DMS53 (cell line): ENCODE measurements at places on chromosomes 2 and 18.

DNA sequence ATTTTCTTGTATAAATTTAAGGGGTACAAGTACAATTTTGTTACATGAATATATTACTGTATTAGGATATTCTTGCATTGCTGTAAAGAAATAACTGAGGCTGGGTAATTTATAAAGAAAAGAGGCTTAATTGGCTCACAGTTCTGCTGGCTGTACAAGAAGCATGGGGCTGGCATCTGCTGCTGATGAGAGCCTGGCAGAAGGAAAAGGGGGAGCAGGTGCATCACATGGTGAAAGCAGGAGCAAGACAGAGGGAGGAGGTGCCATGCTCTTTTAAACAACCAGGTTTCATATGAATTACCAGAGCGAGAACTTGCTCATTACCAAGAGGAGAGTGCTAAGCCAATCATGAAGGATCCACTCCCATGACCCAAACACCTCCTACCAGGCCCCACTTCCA is 399.5 kb upstream of the RAB6C start:
- DNase-seq: no peak

DNA sequence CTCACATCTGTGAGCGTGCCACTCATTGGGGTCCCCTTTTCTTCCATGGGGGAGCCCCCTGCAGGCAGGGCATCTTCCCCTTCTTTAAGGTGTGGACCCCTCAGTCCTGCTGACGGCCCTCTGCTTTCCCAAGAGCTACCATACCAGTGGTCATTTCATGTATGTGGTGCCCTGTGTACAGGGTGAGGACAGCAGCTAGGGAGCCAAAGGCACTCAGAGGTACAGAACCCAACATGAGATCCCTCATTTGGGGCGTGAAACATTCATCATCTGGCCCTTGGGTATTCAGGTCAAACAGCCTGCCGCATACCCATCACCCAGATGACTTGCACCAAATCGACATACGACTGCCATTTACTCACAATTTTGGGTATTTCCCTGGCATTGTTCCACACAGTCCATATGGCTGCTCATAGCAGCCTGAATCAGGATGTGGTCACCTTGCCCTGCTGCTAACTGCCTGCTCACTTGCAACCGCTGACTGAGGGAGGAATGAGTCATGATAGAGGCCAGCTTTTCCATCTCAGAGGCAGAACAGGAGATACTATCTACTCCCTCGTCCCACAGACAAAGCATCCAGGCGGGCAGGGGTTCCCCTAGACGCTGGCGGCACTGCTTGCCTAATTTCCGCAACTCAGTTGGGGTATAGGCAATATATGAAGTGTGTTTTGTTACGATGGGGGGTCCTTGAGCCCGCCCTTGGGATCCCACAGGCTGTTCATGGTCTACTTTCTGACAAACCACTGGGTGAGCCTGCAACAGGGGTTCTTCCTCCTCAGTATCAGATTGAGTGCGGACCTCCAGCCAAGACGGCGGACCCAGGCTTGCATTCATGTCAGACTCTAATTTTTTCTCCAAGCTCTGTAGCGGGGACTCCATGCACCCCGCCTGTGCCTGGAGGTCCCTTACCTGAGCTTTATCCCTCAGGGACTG is 228.6 kb downstream of the SATB2 start:
- peak; percentile 31 for DNase-seq

DNA sequence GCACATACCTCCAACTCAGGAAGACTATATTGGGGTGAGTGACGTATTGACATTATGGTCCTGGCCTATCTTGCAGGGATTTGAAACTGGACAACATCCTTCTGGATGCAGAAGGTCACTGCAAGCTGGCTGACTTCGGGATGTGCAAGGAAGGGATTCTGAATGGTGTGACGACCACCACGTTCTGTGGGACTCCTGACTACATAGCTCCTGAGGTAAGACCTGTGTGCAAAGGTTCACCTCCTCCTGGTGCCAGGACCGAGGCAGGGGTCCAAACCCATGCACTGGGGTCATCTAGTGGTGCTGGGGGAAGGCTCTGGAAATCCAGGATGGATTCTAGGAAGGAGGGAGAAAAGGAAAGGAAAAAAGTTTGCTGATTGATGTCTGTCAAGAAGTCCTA is 152.2 kb upstream of the EPAS1 start:
- no peak for DNase-seq

- DNase-seq: no peak
Observed at GRCh38 chr2:236985761-236986339, 99.8 kb upstream of the COPS8 start.

DNA sequence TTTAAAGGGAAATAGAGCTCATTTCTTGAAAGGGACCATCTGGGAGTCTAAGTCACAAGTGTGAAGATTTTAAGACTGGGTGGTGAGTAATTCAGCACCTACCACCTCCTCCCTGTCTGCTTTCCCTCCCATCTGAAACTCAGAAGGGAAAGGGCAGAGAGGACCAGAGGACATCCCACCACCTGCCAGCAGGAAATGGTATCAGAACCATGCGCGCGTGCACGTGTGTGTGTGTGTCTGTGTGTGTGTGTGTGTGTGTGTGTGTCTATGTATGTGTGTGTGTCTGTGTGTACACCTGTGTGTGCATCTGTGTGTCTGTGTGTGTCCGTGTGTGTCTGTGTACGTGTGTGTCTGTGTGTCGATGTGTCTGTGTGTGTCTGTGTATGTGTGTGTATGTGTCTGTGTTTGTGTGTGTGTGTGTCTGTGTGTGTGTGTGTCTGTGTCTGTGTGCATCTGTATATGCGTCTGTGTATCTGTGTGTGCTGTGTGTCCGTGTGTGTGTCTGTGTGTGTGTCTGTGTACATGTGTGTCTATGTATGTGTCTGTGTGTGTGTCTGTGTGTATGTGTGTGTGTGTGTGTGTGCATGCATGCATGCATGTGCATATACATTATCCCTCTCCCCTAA is 76.8 kb downstream of the ZFP36L2 start:
- no peak for DNase-seq

DNA sequence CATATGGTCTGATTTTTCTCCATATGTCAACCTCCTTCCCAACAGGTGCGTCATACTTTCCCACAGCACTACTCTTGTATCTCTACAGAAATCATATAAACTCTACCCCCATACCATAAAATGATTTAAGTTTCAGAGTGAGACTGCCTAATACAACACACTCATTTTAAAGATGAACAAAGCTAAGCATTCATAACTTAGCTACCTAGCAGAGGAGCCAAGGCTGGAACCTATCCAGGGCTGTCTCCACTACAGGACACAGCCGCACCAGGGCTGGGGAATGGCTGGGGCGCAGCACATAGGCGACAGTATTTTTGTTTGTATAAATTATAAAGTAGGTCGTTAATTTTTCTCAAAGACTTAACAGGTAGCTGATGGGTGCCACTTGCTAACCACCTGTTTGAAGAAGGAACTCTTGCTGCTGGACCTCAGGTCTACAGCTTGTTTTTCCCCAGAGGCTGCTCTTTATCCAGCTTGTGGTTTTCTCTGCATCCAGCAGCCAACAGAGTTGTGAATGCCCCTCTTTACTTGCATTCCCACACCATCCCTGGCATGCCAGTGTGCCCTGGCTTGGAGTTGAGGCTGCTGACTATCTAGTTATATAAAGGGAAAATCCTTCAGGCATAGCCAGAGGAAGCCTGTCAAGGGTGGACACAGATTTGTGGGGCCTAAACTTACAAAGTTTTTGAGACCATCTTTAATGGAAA is 62.0 kb downstream of the HNRNPLL start:
- DNase-seq: no peak

DNA sequence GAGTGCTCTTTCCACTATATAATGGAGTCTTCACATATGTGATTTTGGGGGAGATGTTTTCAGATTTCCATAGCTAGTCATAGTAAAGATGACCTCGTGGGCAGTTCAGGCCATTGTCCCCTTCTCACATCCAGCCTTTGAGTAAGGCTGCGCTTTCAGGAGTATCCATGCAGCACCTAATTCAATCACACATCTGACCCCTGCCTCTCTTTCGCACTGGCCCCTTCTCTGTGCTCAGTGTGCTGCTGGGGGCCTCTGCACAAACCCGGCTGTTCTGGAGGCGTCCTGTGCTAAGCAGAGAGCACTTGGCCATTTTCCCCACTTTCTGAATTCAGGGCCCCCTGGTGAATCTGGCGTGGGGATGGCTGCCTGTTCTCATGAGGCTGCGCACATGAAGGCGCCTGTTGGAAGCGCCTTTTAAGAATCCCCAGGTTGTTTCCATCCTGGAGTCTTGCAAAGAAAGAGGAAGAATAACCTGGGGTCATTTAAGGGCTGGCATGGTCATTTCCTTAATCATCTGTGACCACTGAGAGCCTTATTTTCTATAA is 96.0 kb upstream of the ALPP start:
- no peak for DNase-seq

- peak; percentile 50 for DNase-seq
Observed at GRCh38 chr2:239399433-239399920, 1.3 kb downstream of the HDAC4 start.
